Effector memory CD8-positive, alpha-beta T cell (primary cell): ENCODE measurements at places on chromosomes 12 and 14.

DNA sequence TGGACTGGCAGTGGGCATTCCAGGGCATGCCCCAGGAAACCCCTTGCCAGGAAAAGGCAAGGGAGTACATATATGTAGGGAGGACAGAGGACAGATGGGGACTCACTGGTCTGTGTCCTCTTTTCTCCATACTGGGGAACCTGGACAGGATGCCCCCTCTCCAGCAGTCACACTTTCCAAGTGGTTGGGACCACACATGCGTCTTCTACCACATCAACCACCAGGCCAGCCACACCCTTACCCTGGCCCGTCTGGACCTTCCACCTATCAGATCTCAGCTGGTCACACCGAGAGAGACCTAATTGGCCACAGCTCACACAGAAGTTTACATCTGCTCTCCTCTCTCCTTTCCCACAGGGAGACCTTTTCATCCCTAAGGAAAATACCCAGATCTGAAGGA lies 8.3 kb downstream of the ANKRD33 start:
- no peaks in the 10 kb centered on the region for H3K36me3 ChIP-seq
- H3K4me3 ChIP-seq, result no peak overlapping the region
- H3K27ac ChIP-seq, result no peak overlapping the region
- H3K27me3 ChIP-seq, result peaks cover 33% of the 10 kb centered on the region
- H3K4me1 ChIP-seq, result no peaks in the 10 kb centered on the region

- H3K36me3 ChIP-seq, result no peaks in the 10 kb centered on the region
- no peaks in the 10 kb centered on the region for H3K4me1 ChIP-seq
- no peak for DNase-seq
- H3K27ac ChIP-seq, result no peak overlapping the region
- no peaks in the 10 kb centered on the region for H3K27me3 ChIP-seq
Observed at GRCh38 chr14:85413836-85414526, 116.0 kb upstream of the FLRT2 start.

DNA sequence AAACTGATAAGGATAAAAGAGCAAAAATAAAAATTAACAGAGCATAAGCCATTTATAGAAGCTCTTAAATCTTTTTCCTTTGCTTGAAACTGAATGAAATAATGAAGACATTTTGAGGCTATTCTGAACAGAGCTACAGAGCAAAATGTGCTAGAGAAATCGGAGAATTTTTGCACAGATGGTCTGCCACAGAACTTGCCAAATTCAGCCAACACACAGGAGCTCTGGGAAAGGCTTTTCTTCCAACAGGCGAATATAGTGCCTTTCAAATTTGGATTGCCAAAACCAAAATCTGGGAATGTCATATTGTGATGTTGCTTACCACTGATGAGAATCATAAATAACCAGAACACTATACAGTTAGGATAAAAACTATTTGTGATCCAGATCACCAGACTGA lies 406.3 kb downstream of the RPL10L start:
- H3K36me3 ChIP-seq, result no peaks in the 10 kb centered on the region
- no peaks in the 10 kb centered on the region for H3K27me3 ChIP-seq
- no peak overlapping the region for H3K27ac ChIP-seq
- H3K4me1 ChIP-seq, result no peaks in the 10 kb centered on the region
- DNase-seq, result no peak

- H3K36me3 ChIP-seq, result no peaks in the 10 kb centered on the region
- no peak for DNase-seq
- H3K27ac ChIP-seq, result no peak overlapping the region
- no peak overlapping the region for H3K4me3 ChIP-seq
- peaks cover 32% of the 10 kb centered on the region for H3K27me3 ChIP-seq
- H3K4me1 ChIP-seq, result peaks cover 5% of the 10 kb centered on the region
Observed at GRCh38 chr12:106131676-106132075, 7.1 kb downstream of the NUAK1 start.

DNA sequence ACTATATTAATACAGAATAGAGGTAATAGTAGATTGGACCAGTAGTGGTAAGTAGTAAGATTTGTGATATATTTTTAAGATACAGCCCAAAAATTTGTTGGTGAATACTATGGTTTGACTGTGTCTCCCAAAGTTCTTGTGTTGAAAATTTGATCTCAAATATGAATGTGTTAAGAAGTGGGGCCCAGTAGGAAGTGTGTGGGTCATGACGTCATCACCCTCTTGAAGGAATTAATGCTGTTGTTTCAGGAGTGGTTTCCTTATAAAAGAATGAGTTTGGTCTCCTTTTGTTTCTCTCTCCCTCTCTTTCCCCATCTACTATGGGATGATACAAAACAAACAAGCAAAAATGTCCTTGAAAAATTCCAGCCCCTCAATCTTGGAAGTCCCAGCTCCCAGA lies 16.3 kb downstream of the LUM start:
- H3K36me3 ChIP-seq, result no peaks in the 10 kb centered on the region
- no peak overlapping the region for H3K4me3 ChIP-seq
- H3K27ac ChIP-seq, result no peak overlapping the region
- H3K27me3 ChIP-seq, result no peaks in the 10 kb centered on the region
- no peak for DNase-seq

DNA sequence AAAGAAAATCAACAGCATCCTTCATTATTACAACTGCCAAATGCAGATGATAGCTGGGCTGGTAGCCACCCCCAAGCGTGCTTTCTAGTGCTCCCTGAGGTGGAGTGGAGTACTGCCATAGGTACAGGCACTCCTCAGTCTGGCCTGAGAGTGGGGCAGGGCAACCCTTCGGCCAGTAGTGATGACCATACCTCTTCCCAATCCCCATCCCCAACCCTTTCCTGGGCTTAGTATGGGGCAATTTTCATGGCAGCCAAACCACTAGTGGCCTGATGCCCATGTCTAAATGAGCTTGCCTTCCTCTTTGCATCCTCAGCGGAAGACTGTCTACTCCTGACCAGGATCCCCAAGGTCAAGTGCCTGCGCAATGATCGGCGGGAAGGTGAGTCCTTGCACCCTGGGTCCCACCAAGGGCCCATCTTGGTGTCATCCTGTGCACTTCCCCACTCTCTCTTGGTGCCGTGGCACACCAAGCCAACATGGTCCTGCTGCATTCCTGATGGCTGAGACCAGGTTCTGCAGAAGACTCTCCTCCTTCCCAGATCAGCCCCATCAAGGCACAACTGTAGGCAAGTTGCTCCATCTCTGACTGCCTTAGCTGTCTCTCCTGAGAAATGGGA lies 65.8 kb downstream of the GALNT16 start:
- no peak for DNase-seq
- peaks cover 24% of the 10 kb centered on the region for H3K27me3 ChIP-seq
- no peak overlapping the region for H3K4me3 ChIP-seq
- no peaks in the 10 kb centered on the region for H3K4me1 ChIP-seq
- H3K36me3 ChIP-seq, result no peaks in the 10 kb centered on the region

- no peaks in the 10 kb centered on the region for H3K4me1 ChIP-seq
- H3K36me3 ChIP-seq, result no peaks in the 10 kb centered on the region
- no peak for DNase-seq
- H3K4me3 ChIP-seq, result no peak overlapping the region
- H3K27ac ChIP-seq, result no peak overlapping the region
- H3K27me3 ChIP-seq, result peaks cover 34% of the 10 kb centered on the region
Observed at GRCh38 chr14:94486883-94487282, 10.9 kb upstream of the SERPINA9 start.

DNA sequence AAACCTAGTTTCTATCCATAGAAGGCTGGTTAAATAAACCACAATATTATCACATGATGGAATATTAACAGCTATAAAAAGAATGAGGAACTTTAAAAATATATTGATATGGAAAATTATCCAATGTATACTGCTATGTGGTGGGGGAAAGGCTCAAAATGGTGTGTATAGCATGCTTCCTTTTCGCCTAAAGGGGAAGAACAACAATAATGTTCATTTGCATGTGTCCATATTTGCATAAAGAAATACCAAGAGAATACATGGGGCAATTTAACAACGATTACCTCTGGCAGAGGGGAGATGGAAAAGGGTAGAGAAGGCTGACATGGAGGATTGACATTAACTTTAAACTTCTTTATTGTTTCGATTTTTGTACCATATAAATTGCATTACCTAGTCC lies 121.3 kb upstream of the PARP11 start:
- no peaks in the 10 kb centered on the region for H3K4me1 ChIP-seq
- H3K4me3 ChIP-seq, result no peak overlapping the region
- no peak overlapping the region for H3K27ac ChIP-seq

DNA sequence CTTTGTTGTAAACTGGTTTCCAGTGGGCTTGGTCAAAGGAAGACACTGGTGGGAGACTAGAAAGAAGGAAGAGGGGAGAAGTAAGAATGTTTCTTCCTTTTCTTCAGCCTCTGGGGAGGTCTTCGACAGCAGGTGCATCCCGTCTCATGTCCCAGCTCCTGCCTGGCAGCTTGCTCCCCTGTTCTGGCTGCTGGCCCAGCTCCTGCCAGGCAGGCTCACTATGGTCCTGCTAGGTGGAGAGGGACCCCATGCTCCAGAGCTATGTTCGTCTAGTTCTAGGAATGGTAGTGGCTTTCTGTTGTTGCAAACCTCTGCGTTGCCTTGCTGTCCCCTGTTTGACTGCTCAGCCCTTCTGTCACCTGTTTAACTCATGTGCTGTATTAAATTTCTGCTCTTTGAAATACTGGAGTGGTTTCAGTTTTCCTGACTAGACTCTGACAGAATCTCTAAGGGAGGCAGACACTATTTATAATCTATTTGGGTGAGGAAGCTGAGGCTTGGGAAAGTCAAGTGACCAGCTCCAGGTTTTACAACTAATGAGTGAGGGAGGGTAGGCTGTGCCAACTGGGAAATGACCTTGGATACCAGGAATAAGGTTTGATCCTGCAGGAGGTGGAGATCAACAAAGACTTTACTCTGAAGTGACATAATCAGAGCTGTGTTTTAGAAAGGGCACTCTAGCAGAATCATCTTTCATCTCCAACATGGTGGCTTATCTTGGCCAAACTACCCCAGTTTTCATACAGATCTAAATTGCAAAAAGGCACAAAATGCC lies 94.7 kb upstream of the DDHD1 start:
- no peaks in the 10 kb centered on the region for H3K27me3 ChIP-seq
- no peak for DNase-seq
- no peak overlapping the region for H3K27ac ChIP-seq
- no peaks in the 10 kb centered on the region for H3K36me3 ChIP-seq
- H3K4me1 ChIP-seq, result no peaks in the 10 kb centered on the region
- H3K4me3 ChIP-seq, result no peak overlapping the region

- H3K36me3 ChIP-seq, result peaks cover 17% of the 10 kb centered on the region
- peak overlapping the region; percentile 95 for H3K27ac ChIP-seq
- peaks cover 11% of the 10 kb centered on the region for H3K27me3 ChIP-seq
- peak overlapping the region; percentile 91 for H3K4me3 ChIP-seq
- peaks cover 29% of the 10 kb centered on the region for H3K4me1 ChIP-seq
Observed at GRCh38 chr12:48197549-48197970, 5.5 kb downstream of the OR10AD1 start.

DNA sequence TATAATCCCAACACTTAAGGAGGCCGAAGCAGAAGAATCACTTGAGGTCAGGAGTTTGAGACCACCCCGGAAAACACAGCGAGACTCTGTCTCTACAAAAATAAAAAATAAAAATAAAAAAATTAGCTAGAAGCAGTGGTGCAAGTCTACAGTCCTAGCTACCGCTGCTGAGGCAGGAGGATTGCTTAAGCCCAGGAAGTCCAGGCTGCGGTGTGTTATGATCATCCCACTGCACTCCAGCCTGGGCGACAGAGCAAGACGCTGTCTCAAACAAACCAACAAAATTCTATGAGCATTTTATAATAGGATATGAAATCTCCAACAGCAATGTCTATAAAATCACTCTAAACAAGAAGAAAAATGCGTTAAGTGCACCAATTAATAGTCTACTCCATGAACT lies 75.3 kb downstream of the PPP1R12A start:
- H3K36me3 ChIP-seq, result peaks cover 4% of the 10 kb centered on the region
- no peak overlapping the region for H3K27ac ChIP-seq
- H3K4me3 ChIP-seq, result no peak overlapping the region
- no peaks in the 10 kb centered on the region for H3K27me3 ChIP-seq
- DNase-seq, result no peak

DNA sequence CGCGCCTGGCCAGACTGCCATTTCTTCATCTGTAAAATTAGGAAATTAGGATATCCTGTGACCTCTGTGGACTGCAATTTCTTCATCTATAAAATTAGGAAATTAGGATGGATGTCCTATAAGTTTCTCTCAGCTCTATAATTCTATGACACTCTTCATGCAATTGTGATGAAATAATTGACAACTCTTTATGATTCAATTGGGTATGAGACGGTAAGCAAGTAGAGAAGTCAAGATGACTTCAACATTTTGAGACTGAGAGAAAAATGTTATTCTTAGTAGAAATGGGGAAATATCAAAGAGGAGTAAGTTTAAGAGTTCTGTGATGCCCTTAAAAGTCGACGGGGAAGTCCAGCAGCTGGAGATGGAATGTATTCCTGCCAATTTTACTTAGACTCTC lies 12.0 kb downstream of the KIAA0586 start:
- H3K4me3 ChIP-seq, result no peak overlapping the region
- DNase-seq, result no peak
- no peak overlapping the region for H3K27ac ChIP-seq

DNA sequence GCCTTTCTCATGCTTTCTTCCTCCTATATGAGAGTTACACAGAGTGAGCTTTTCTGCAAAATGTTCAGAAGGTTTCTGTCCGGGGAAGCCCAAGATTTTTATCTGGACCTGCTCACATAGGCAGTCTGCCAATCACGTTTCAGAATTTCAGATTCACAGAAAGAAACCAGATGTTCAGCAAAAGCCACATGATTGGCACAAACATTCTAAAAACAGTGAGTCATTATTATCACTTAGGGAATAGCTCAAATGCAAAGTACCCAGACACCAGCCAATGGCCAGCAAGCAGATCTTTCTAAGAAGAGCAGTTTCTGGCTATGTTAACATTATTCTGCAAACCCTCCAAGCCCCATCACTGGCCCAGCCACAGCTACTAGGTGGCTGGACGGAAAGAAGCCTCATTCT lies 1558.5 kb upstream of the TMEM132C start:
- H3K27me3 ChIP-seq, result no peaks in the 10 kb centered on the region
- peaks cover 8% of the 10 kb centered on the region for H3K4me1 ChIP-seq
- no peaks in the 10 kb centered on the region for H3K36me3 ChIP-seq
- DNase-seq, result no peak
- H3K27ac ChIP-seq, result no peak overlapping the region

DNA sequence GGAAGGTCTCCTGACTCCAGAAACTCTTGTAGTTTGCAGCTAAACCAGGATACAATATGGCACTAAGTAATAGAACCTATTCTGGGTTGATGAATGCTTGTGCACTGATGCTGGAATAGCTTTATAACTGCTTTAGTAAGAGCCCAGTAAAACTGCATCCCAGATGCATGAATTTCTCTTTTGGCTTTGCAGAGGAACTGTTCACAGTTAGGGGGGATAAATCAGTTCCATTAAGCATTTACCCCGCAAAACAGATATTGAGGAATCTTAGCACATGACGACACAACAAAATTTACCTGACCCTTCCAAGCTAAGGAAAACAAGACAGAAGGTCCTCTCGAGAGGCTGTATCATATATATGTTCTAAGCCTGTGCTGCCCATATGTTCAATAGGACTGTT lies 457.4 kb downstream of the FOXG1 start:
- H3K4me1 ChIP-seq, result no peaks in the 10 kb centered on the region
- DNase-seq, result no peak
- H3K4me3 ChIP-seq, result no peak overlapping the region
- no peaks in the 10 kb centered on the region for H3K27me3 ChIP-seq
- H3K36me3 ChIP-seq, result no peaks in the 10 kb centered on the region
- H3K27ac ChIP-seq, result no peak overlapping the region

GRCh38 chr12:110304061-110304551 lies 23.1 kb downstream of the ATP2A2 start:
- H3K4me3 ChIP-seq, result no peak overlapping the region
- no peaks in the 10 kb centered on the region for H3K27me3 ChIP-seq
- no peak for DNase-seq
- H3K36me3 ChIP-seq, result peaks cover 77% of the 10 kb centered on the region

GRCh38 chr12:129401572-129401971 lies 502.3 kb downstream of the TMEM132D start:
- H3K4me3 ChIP-seq, result no peak overlapping the region
- DNase-seq, result no peak
- no peaks in the 10 kb centered on the region for H3K4me1 ChIP-seq
- no peak overlapping the region for H3K27ac ChIP-seq
- no peaks in the 10 kb centered on the region for H3K36me3 ChIP-seq
- peaks cover 9% of the 10 kb centered on the region for H3K27me3 ChIP-seq
